ENCODE measurements at places on chromosomes 4 and X. TPM values are rescaled to one million over a fixed set of nuclear protein-coding genes. Genes with fewer than 3 reads are reported as not detected.

The RNF150 gene
- total RNA-seq: 16.8 TPM

The GIMD1 gene
- not detected for total RNA-seq

The FATE1 gene
- total RNA-seq: not detected

The FSTL5 gene
- total RNA-seq: not detected

The FAAH2 gene
- total RNA-seq: 5.8 TPM

The GDPD2 gene
- 103 TPM for total RNA-seq

The GPR143 gene
- not detected for total RNA-seq
